ENCODE measurements at places on chromosomes 11 and 22.
A peak's percentile ranks its signal among the peaks of the same experiment; 100 is the strongest.

GRCh38 chr11:1412377-1413095 is 22.8 kb downstream of the BRSK2 start:
- DNase-seq, result no peak

DNA sequence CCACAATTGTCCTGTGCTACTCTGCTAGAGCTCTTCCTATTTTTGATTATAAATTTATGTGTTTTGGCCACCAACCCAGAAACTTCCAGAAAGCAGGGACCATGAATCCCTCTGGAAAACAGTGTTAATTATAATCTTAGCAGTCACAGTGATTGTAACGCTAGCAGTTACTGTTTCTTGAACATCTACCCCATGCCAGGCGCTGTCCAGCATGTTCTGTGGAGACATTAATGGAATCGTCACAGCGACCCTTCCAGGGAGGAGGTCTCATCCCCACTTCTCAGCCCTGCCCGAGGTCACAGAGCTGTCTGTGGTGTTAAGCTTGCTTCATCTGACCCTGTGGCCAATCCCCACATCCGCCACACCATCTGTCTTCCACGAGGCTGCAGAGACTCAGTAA is 13.9 kb upstream of the PNPLA5 start:
- no peak for DNase-seq

- DNase-seq, result no peak
Measured at GRCh38 chr22:27764722-27765236, 36.8 kb downstream of the MN1 start.

DNA sequence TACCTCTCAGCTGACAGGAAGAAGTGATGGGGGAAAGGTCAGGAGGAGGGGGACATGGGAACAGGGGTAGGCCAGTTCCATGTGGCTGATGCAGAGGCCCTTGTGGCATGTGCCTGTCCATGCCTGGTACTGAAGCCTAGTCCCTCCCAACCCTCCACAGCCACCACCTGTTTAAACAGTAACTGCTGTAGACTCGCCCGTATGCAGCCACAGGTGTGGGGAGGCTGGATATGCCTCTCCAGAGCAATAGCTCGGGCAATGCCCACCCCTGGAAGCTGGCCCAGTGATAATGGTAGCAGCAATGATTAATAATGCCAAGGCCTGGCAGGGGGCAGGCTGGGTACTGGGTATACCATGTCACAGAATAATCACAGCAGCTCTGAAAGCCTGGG is 2.3 kb downstream of the SMTN start:
- peak; percentile 79 for DNase-seq

- no peak for DNase-seq
Measured at GRCh38 chr11:28666632-28667031, 558.4 kb downstream of the METTL15 start.

DNA sequence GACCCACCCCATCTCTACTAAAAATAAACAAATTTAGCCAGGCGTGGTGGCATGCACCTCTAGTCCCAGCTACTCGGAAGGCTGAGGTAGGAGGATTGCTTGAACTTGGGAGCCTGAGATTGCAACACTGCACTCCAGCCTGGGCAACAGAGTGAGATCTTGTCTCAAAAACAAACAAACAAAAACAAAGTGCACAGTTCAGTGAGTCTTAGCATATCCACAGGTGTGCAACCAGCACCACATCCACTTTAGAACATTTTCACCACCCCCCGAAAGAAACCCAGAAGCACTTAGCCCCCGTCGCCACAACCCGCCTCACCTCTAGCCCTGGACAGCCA is 27.4 kb downstream of the MB start:
- no peak for DNase-seq

- DNase-seq, result no peak
Measured at GRCh38 chr11:106127604-106128003, 50.1 kb downstream of the AASDHPPT start.

DNA sequence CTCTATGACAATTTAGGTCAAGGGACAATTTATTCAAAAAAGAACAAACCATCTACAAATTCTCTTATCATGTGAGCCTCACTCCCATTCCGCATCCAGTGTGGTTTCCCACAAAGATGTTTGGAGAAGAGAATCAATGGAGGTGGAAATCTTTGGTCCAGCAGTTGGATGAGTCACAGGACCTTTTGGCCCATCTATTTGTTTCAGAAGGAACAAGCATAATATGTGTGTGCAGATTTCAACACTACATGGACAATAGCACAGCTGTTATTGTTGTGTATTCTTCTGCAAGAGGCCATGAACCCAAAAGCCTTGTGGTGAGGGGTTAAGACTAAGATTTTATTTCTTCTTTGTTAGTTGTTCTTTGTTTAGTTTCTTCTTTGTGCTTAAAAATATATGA is 61.6 kb downstream of the OR10A6 start:
- no peak for DNase-seq

GRCh38 chr11:31845331-31845730 is 34.2 kb upstream of the PAX6 start:
- DNase-seq, result no peak

DNA sequence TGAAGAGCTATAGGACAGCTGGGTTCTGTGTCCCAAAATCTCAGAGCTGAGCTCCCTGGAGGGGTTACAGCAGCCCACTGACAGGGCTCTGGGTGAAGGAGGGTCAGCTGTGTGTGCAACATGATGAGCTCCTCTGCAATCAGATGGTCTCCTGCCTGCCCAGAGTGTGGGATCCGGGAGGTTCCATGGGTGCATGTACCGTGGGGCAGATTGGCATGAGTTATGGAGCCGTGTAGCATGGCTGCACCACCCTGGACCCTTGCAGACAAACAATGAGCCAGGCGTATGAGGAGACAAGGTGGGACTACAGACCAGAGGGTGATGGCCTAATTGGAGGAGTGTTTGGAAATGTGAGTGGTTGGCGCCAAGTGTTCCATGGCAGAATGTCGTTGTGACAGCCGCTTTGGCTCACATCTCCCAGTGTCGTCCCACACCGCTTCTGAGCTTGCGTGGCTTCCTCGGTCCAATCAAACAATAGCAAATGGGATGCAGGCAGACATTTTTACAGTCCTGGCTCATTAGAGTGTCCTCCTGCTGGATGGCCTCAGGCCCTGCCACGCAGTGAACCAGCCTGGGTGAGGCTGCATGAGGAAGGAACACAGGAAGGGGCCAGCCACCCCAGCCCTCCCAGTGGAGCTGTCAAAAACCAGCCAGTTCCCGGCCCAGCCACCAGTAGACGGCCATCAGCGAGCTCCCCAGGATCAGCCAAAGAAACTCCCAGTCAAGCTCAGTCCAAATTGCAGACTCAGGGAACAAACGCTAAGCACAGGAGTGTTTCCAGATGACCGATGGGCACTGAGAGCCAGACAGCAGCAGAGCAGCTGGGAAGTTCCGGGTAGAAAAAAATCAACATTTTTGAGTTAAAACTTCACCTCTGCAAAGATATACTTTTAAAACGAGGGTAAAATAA is 1066.9 kb downstream of the BRD1 start:
- DNase-seq, result no peak

DNA sequence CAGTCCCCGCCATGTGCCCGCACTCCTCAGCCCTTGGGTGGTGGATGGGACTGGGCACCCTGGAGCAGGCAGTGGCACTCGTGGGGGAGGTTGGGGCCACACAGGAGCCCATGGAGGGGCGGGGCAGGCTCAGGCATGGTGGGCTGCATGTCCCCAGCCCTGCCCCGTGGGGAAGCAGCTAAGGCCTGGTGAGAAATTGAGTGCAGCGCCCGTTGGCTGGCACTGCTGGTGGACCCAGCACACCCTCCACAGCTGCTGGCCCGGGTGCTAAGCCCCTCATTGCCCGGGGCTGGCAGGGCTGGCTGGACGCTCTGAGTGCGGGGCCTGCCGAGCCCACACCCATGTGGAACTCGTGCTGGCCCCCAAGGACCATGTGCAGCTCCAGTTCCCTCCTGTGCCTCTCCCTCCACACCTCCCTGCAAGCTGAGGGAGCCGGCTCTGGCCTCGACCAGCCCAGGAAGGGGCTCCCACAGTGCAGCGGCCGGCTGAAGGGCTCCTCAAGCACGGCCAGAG is 16.1 kb downstream of the OR5B3 start:
- no peak for DNase-seq

DNA sequence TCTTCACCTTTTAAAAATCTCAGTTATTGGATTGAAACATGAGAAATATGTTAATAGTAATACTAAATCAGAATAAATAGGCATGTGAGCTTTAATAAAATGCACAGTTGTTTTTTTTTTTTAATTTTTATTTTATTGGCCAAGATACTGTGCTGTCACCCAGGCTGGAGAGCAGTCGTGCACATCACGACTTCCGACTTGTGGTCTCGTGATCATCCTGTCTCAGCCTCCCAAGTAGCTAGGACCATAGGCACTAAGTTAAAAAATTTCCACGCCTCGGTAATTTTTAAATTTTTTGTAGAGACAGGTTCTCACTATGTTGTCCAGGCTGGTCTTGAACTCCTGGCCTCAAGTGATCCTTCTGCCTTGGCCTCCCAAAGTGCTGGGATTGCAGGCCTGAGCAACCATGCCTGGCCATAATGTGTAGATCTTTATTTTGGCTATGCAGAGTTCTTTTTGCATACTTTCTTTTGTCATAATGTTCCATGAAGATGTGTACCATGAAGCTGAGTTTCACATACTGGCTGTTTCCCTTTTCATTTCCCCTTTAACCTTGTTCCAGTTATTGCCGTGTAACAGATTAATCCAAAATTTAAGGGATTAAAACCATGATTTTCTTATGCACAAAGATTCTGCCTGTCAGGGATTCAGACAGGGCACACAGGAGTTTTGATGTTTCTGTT is 16.0 kb downstream of the CAPRIN1 start:
- DNase-seq, result no peak

DNA sequence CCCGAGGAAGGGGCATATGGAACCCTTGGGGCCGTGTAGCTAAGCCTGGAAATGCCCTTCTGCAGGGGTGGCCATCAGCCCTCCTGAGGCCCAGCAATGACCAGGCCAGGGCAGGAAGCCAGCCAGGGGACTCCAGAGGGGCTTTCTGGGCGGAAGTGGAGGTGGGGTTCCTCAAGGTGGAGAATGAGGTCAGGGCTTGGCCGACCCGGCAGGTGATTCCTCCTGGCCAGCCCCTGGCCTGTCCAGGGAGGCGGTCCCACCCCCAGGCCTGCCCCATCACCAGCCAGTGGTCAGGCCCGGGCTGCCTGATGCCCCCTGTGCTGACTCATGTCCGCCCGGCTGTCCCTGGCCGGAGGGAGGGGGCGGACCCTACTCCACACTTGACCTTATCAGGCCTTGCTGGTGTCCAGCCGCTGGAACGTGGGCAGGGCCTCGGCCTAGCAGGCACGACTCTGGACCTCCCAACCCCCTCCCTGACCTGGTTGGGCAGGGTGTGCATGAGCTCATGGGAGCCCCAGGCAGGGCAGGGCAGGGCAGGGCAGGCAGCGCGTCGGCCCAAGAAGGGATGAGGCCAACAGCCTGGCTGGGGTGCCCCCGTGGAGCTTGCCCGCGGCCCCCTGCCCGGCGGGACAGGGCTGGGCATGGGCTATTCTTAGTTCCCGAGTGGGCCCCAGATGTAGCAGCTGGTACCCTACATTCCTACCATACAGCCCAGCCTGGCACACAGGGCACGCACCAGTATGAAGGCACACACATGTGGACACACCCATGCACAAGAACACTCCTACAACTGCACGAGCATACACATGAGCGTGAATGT is 35.9 kb downstream of the RPL3 start:
- no peak for DNase-seq

- DNase-seq, result no peak
Measured at GRCh38 chr22:47625531-47626427, 863.3 kb downstream of the TBC1D22A start.

GRCh38 chr22:24736526-24737053 is 37.9 kb downstream of the PIWIL3 start:
- DNase-seq, result no peak

- no peak for DNase-seq
Measured at GRCh38 chr11:117010808-117011540, 87.3 kb downstream of the SIK3 start.

DNA sequence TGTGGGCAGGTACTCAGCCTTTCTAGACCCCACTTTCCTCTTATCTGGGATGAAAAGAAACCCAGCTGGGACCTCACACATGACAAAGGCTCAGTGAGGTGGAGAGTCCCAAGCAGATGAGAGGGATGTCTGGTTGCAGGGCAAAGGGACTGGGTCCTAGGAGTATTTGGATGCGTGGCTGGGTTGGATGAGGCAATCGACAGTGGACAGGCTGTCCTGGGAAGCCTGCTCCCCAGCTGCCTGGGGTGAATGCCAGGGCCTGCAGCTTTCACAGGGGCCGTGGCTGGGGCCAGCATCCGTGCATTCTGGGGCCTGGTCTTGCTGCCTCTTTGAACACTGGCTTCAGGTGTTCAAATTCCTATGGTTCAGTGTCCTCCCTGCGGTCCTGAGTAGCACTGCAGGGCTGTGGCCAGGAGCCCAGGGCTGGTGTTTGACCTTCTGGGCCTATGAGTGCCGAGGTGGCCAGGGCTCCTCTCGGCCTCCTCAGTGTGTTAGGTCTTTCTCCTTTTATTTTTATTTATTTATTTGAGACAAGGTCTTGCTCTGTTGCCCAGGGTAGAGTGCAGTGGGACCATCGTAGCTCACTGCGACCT is 65.3 kb downstream of the MCM5 start:
- no peak for DNase-seq

DNA sequence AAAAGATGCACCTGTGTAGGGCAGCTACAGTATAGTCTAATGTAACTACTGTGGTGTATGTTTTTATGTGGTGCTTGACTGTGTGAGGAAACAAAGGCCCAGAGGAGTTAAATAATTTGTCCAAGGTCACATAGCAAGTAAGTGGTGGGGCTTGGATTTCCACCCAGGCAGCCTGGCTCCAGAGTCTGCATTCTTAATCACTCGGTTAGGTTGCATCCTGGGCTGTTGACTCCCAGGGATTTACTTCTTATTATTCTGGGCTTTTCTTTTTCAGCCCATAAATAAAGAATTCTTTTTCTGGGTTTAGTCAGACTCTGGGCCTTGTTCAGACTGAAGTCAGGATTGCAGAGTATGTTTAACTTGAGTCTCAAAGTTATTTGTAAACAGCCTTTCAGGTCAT is 82.1 kb downstream of the ARHGAP42 start:
- no peak for DNase-seq

GRCh38 chr22:39727541-39727940 is 157.0 kb downstream of the CACNA1I start:
- DNase-seq, result no peak

- DNase-seq, result no peak
Measured at GRCh38 chr11:106421676-106422292, 344.3 kb downstream of the AASDHPPT start.

GRCh38 chr11:68819362-68819761 is 22.4 kb downstream of the CPT1A start:
- no peak for DNase-seq

GRCh38 chr22:30333707-30334087 is 7.0 kb upstream of the TBC1D10A start:
- DNase-seq, result no peak

GRCh38 chr11:79671401-79671800 is 230.6 kb upstream of the TENM4 start:
- no peak for DNase-seq
